NCI-H524 treated with DMSO at 0.1 percent for 48 hours (cell line): ENCODE measurements at places on chromosomes 6 and 20.

DNA sequence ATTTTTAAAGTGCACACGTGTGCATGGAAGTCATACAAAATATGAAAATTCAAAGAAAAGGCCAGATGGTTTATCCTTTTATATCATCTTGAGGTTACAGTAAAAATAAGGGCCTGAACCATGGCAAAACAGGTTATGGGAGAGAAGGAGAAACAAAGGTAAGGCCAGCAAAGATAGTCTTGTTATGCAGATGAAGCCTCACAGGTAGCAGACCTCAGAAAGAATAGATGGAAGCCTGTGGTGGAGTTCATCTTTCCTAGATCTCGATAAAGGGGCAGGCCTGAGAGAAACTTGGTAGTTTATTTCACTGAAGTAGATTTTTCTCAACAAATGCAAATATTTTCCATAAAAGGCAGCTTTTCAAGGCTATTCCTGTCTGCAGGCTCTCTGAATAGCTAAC is 693.8 kb downstream of the KHDRBS2 start:
- no peak for DNase-seq

GRCh38 chr6:161152907-161153662 is 120.8 kb downstream of the AGPAT4 start:
- DNase-seq: no peak

DNA sequence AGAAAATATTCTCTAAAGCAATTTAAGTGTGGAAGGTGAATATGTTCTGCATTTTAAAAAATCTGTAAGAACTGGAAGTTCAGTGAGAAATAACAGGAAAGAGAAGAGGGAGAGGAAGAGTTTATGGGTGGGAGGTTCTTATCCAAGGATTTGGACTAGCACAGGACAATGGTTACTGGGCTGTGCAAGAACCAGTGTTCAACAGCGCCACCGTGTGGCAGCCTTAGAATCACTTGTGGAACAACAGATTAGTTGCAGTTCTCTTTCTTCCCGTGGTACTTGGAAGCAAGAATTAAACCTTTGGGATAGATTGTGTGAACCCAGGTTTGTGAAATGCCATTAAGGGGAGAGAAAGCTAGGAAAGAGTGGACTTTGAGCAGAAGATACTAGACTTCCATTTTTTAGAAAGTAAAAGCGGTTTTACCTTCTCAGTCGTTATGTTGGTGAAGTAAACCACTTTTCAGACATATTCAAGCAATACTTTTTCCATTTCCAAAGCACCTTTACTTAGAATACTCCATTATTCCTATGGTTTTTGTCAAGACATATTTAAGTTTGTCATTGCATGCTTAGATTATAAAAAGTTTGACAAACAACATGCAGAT is 436.7 kb downstream of the RNF144B start:
- DNase-seq: no peak

GRCh38 chr6:48825501-48826151 is 637.4 kb downstream of the MMUT start:
- DNase-seq: no peak

DNA sequence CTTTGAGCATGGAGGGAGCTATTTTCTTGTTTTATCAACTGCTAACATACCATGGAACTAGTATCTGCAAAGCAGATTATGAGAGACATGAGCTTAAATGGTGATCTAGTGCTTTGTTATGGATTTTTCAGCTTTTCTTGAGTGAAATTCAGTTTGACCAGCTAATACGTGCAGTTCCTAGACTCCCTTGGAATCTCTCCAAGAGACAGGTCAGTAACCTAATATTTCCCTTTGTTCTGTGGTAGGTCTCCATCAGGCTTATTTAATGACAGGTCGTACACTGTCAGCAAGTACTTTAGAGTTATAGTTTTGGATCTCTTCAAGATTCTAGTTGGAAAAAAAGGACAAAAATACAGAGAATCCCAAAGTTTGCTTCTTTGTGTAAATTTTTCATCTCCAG is 43.9 kb downstream of the HDAC2 start:
- no peak for DNase-seq

DNA sequence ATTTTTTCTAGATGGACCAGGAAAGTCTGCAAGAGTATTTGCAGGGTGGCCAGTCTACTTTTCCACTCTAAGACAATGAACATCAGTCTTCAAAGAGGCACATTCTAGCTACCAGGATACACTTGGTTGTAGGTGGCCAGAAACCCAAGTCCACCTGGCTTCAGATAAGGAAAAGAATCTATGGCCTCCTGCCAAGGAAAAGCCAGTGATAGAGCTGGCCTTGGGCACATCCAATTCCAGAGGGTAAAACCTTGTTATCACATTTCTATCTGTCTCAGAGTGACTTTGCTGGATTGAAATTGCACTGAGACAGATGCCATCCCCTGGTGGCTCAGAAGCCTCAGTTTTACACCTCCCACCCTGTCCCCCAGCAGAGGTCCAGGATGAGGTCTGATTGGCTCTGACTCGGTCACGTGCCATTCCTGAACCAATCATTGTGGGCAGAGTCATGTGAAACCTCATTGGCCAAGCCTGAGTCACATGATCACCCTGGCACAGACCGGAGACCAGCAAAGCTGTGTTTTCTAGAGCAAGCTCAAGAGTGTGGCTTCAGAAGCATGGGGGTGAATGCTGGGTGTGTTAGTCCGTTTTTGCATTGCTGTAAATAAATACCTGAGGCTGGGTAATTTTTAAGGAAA is 497.4 kb upstream of the SULF2 start:
- no peak for DNase-seq

- peak; percentile 20 for DNase-seq
These were observed 8.2 kb upstream of the CEP250 start for GRCh38 chr20:35447082-35447789.

DNA sequence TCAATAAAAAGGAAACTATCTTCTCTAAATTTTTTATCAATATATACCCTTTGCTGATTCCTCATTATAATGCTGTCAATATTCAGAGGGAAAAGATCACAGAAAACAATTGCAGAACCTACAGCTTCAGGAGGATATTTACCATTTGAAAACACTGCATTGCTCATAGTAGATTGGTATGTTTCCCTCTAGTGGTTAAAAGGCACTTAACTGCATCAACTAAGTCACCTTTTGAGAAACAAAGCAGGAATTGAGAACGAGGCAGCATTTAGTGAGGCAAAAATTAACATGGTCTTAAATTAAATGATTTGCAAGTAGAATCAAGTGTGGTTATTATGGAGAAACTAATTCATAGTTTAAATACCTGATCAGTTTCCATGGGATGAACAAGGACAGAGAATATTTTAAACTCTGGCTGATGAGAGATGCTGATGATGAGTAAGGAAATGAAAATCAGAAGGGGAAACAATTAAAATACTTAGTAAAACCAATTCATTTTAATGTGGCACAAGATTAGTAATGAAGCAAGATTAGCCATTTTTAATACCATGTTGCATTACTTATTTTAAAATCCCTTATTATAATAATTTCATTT is 642.1 kb downstream of the EPHA7 start:
- no peak for DNase-seq

DNA sequence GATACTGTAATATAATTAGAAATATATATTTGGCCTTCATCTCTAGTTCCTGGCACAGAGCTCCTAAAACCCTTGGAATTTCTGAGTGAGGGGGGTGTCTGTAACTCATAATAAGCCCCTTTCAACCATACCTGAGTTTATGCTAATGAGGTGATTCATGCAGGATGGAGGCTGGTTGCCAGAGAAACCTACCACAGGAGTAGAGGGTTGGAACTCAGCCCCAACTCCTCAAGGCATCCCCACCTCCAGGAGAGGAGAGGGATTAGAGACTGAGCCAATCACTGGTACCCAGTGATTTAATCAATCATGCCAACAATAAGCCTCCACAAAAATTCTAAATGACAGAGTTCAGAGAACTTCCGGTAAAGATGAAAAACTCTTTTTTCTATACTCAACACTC is 17.5 kb downstream of the UQCC1 start:
- DNase-seq: no peak

GRCh38 chr6:2680264-2680922 is 70.3 kb downstream of the MYLK4 start:
- DNase-seq: no peak

GRCh38 chr6:34031625-34032383 is 114.1 kb downstream of the GRM4 start:
- no peak for DNase-seq

DNA sequence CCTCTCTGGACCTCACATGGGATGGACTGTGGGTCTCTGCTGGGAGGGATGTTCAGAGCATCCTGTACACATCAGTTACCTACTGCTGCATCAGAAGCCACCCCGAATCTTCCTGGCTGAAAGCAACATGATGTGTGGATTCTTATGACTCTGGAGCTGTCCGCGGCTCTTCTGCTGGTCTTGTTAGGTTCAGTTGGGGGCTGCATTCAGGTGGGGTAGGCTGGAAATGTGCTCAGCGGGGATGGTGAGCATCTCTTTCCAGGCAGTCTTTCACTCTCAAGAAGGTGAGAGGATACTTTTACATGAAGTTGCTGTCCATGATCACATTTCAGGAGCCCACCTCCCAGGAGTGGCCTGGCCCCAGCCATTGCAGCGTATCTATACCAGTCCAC is 5.2 kb upstream of the CST5 start:
- no peak for DNase-seq

DNA sequence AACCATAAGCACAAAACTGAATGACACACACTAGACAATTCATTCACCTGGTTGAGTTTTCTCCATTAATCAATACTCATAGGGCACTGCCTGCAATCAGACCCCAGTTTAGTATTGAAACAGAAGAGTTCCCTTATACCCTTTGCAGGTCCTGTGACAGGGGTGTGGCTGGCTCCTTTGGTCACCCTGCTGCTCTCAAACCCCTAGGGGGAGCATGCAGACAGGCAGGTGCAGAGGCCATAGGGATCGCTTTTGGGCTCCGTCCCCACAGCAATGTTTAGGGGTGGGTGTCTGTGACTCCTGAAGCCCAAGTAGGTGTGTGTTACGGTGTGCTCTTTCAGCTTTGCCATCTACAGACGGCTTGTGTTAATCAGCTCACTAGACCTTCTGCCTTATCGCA is 210.4 kb downstream of the CENPW start:
- DNase-seq: no peak

DNA sequence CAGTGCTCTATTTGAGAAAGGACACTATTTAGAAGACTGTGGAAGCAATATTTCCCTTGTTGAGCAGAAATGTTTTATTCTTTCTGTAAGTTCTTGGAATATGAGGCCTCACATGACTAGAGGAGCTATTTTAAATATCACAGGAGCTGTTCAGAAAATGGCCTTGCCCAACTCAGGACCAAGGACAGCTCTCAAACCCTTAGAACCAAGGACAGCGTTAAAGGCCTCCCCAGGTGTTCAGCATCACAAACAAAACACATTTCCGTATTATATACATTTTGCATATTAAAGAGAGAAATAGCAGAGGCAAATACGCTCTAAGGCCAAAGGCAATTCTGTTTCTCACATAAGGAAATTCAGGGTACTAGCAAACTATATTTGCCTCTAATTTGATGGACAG is 631.4 kb downstream of the CDH26 start:
- no peak for DNase-seq

GRCh38 chr20:8132484-8133309 is 631 bp downstream of the PLCB1 start:
- peak; percentile 20 for DNase-seq

GRCh38 chr6:72621291-72622093 is at the start of gene KCNQ5:
KCNQ5 (plus strand) TSS chr6:72622064.
- DNase-seq: no peak

DNA sequence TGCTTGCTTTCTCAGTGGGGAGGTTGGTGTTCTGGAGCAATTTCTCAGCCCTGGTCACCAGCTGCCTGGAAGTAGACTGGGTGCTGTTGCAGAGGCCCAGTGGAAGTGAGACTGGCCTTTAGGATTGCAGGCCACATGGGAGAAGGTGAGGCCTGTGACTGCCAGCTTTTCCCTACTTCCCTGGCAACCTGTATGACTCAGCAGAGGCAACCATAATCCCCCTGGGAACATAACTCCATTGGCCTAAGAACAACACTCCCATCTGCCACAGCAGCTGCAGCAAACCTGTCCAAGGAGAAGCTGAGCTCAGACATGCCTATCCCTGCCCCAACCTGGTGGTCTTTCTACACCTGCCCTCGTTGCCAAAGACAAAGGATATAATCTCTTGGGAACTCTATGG is 473.5 kb upstream of the SPTLC3 start:
- DNase-seq: peak; percentile 77

DNA sequence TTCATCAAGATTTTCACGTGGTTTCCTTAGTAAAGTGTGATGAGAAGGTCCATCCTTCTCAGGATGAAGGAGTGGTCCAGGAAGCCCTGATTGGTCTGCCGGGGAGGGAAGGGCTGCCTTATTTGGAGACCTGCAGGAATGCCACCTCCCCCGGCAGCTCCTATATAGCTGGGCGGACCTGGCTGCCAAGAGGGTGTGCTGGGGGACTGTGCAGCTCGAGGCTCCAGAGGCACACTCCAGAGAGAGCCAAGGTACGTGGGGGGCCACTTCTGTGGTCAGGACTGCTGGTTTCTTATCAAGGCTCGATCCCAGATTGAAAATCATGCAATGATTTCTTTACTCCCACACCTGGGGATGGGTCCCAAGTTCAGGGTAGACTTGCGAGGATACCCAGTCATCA is at the start of gene PRND:
TSS of gene PRND (plus strand) at position 191 of the 400 bp plus-strand sequence. CDS start 2,643 bp downstream, outside the sequence.
- DNase-seq: no peak

- no peak for DNase-seq
These were observed 16.1 kb downstream of the TXNDC5 start for GRCh38 chr6:7894262-7895124.

DNA sequence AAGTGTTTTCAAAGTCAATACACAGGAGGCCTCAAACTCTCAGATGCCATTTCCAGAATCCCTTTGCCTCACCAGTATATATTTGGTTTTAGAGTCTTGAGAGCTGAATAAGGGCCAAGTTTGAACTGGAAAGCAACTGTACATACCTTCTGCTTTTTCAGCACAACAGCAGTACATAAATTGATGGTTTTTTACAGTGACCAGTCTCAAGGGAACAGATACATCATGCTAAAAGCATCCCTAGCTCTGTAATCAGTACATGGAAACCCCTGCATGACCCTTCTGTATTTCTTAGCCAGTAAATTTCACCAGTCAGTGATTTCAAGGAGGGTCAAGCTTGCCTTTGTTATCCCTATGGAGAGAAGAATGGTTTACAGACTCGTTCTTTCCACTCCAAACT is 40.6 kb upstream of the ECHDC1 start:
- no peak for DNase-seq

DNA sequence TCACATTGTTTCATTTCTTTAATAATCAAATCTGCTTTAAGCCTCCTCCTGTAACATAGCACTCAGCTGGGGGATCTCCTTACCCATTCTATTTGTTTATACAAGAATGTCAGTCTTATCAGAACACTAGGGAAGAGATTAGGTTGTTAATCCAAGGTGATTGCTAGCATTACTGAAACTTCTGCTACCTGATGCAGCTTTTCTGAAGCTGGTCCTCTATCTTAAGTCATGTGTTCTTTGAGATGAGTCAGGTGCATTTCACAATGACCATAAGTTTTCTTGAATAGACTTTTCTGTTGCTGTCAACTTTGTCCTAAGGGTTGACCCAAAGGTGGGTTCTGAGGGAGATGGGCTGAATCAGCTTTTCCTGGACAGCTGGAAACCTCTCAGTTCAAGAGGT is 60.7 kb upstream of the SYNCRIP start:
- DNase-seq: no peak

- DNase-seq: no peak
These were observed 23.3 kb downstream of the NOX3 start for GRCh38 chr6:155432293-155432692.

GRCh38 chr6:14210663-14211561 is 93.3 kb downstream of the CD83 start:
- peak; percentile 56 for DNase-seq
